ENCODE measurements at places on chromosomes 16 and 17. TPM values are rescaled to one million over a fixed set of nuclear protein-coding genes. Genes with fewer than 3 reads are reported as not detected.
A peak's percentile ranks its signal among the peaks of the same experiment; 100 is the strongest.

DNA sequence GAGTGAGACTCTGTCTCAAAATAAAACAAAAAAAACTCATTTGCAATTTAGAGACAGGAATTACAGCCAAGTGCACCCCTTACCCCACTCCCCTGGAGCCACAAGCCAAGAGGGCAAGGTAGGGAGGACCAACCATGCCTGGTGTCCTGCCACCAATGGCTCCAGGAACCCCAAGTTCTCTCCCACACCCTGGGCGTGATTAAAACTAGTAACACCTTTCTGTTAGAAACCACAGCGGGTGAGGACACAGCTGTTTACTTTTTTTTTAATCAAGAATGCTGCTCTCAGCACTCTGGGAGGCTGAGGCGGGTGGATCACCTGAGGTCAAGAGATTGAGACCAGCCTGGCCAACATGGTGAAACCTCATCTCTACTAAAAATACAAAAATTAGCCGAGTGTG is 38.1 kb downstream of the ANKRD11 start:
- DNase-seq: no peak

- DNase-seq: no peak
Measured at GRCh38 chr17:66988069-66988798, 23.7 kb downstream of the CACNG4 start.

GRCh38 chr16:57773019-57773418 is 29.3 kb downstream of the KIFC3 start:
- no peak for DNase-seq

- DNase-seq: no peak
Measured at GRCh38 chr16:66551788-66552285, 539 bp upstream of the CKLF start.

GRCh38 chr16:86088287-86088686 is 189.3 kb downstream of the IRF8 start:
- DNase-seq: peak; percentile 13

DNA sequence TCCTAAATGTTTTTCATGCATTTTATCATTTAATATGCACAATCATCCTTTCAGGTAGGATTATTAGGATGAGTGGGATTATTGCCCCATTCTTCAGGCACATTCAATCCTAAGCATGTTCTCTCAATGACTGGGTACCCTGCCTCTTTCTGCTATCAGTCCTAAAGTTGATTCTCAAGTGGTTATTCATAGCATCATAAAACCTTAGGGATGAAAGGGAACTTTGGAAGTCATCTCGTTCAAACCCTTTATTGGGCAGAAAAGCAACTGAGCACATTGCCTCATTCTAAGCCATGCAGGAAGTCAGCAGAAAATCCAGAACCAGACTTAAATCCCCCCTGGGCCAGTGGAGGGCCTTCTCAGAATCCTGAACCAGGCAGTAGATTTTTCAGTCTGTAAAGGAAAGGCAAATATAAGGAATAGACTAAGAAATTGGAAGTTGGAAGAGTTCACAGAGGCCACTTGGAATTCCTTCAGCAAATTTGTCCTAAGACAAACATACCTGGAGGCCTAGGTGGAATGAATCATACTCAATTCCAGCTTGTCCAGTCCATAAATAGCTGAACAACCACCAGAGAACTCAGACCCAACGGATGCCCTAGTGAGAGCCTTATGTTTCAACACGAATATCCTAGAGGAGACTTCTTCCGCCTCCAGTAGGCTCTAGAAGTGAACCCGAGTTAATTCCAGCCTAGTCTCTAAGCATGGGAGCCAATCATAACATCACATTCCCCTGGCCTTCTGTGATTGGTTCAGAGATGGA is 62.7 kb downstream of the IRX6 start:
- DNase-seq: no peak

DNA sequence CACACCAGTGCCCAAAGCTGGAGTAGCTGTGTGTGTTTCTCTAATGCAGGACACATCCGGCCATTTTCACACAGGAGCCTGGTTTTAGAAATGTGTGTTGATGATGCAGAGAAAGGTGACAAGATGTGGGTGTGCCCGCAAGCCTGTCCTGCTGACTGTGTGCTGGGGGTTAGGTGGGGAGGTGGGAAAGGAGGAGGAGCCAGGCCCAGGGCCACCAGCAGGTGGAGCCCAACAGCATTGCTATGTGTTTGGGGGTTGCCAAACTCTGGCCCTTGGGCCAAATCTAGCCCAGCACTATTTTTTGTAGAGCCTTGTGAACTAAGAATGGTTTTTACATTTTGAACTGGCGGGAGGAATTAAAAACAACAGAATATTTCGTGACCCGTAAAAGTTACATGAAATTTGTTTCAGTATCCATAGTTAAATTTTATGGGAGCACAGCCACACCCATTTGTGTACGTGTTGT is 61.7 kb upstream of the LGALS9 start:
- DNase-seq: no peak

GRCh38 chr16:54277845-54278703 is 8.5 kb downstream of the IRX3 start:
- DNase-seq: peak; percentile 50

DNA sequence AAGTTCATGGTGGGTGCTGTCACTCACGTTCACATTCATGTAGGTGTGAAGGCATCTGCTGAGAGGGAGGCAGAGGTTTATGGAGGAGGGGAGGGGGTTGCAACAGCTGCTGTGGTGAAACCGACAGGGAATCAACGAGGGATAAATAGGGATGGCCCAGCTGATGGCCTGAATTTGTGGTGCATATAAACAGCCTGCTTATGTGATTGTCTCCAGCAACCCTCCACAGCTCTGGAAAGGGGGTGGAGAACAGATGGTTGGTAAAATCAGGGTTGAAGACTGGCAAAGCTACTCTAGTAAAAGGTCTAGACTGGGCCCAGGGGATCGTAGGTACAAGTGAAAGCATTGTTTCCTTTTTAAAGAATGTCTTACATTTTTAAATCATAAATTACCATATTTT is 53.7 kb downstream of the IQCK start:
- no peak for DNase-seq

- no peak for DNase-seq
Measured at GRCh38 chr17:27920569-27920968, 27.4 kb upstream of the LYRM9 start.

DNA sequence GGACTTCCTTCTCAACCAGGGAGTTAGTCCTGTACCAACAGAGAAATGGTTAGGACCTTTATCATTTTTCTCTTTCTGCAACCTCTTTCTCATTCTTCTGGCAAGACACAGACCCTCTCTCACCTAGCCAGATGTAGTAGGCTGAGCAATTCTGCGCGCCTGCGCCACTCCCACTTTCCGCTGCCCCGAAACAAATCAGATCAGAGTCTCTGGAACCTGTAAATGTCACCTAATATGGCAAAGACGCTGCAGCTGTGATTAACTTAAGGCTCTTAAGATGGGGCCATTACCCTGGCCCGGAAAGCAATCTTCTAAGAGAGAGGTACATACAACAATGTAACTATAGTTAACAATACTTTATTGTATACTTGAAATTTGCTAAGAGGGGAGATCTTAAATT is 94.3 kb upstream of the ASIC2 start:
- DNase-seq: no peak

- DNase-seq: no peak
Measured at GRCh38 chr16:78490847-78491246, 391.4 kb downstream of the WWOX start.

GRCh38 chr16:50585331-50585776 is 37.2 kb downstream of the NKD1 start:
- DNase-seq: peak; percentile 78

DNA sequence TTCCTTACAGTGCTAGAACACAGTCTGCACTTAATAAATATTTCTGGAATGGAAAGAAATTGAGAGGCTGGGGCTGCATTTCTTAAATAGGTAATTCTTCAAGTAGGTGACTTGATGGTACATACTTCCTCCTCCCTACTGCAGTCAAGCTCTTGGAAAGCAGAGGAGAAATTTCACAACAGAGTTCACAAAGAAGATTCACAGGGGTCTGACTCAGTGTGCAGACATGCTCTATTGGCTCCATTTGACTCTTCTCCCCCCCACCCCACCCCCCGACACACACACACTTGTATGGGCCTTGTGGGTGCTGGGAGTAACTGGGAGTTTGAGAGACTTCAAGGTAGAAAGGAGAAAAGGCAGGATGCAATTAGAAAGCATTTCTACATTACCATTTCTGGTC is 6.2 kb upstream of the MYOCD start:
- no peak for DNase-seq

DNA sequence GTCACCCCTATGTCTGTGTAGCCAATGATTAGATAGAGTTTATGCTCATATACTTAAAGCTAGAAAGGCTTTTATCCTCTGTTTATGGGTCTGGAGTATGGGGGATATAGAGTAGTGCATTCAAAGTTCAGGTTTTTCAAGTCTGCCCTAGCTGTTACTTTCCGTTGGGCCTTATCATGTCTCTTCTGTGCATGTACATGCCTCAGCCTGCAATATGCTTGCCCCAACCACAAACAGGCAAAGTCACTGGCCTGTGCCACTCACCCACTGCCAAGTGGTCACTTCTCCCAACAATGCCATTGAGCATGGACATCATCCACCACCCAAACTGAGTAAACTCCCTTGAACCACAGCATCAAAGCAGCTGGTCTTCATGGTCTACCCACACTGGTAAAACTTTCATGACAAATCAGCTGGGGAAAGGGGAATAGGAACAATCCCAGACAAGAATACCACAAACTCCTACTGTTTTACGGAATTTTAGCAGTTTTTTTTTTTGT is 70.3 kb upstream of the C17orf78 start:
- DNase-seq: no peak

DNA sequence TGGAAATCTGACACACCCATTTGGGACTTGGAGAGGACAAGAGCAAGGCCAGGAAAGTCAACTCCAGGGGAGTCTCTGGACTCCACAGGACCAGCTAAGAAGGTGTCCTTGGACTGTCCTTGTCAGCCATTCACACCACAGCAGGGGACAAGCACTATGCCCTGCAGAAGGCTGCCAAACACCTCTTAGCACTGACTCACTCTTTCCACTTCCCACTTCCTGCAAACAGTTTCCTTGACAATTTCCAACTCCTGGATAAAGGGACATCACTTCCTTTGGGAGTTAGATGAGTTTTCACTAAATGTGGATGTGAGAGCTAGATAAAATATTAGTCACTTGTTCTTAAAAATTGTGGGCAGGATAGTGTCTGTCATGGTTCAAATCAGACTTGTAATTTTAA is 37.8 kb upstream of the BCAR1 start:
- no peak for DNase-seq

DNA sequence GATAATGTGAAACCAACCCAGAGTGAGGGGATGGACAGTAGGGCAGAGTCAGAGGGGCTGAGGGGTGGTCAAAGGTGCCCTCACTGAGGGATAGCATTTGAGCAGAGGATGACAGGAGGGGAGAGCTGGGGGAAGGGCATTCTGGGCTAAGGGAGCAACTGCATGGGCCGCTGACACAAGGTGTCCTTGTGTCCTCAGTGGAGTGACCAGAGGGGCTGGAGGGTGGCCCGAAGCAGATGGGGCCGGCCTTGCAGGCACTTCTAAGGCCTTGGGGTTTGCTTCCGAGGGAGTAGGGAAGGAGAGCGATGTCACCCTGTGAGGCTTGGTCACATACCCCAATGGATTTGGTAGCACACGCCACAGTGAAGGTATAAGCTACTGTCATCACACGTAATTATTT is 10.0 kb downstream of the NUBP1 start:
- no peak for DNase-seq

Gene UTS2R
- not detected for total RNA-seq

Gene SEPTIN1
- total RNA-seq: 1.3 TPM

Gene VMO1
- not detected for total RNA-seq

Gene KIF18B
- 4.0 TPM for total RNA-seq

Gene TRPV3
- total RNA-seq: 45.4 TPM

Gene GUCY2D
- total RNA-seq: not detected

Gene KRT31
- 618 TPM for total RNA-seq

Gene UBALD1
- total RNA-seq: 17.7 TPM

Gene CCL8
- 2.2 TPM for total RNA-seq

Gene KRT26
- 0.40 TPM for total RNA-seq

Gene TVP23A
- not detected for total RNA-seq

Gene ANKS4B
- not detected for total RNA-seq

All from suprapubic skin (tissue), 4 donors.